ENCODE measurements at places on chromosomes 1 and 21.
A peak's percentile ranks its signal among the peaks of the same experiment; 100 is the strongest.

GRCh38 chr1:110283677-110284076 is 55.5 kb upstream of the RBM15 start:
- DNase-seq: no peak

DNA sequence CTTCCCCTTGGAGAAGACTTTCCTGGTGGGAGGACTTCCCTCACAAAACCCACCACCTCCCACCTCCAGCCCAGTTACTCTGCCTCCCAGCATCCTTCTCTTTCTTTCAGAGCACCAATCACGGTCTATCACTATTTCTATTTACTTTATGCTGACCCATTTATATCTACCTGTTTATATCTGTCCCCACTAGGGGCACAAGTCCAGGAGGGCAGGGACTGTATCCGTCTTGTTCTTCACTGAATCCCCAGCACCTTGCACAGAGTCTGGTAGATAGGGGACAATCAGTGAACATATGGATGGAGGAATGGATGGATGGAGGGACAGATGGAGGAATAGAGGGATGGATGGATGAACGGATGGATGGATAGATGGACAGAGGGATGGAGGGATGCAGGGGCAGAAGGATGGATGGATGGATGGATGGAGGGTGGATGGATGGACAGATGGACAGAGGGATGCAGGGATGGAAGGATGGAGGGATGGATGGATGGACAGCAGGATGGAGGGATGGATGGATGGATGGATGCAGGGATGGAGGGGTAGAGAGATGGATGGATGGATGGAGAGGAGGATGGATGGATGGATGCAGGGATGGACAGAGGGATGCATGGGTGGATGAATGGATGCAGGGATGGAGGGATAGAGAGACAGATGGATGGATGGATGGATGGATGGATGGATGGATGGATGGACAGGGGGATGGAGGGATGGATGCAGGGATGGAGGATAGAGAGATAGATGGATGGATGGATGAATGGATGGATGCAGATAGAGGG is 5.5 kb downstream of the C1QB start:
- no peak for DNase-seq

DNA sequence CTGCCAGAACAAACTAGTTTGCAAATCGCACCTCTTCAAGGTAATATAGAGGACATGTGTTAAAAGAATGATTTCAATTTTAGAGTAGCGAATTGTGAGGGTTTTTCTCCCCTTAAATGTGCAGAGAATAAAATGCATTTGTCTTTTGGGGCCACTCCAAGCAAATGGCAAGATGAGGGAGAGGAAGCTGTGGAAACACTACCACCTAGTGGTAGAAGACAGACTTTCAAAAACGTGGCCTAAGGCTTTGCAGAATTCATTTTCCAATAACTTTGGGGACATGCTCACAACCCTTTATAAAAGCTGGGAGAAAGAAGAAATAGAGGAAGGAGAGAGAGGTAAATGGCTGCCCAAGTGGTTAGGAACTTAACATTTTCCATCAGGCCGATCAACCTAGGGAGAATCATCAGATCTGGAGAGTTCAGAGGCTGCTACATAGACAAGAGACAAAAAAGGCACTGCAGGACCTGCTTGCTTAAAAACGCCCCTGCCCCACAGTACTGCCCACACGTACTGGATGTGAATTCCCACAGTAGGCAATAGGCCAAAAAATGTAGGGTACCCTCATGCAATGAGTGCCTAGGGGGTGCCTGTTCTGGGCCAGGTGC is 15.7 kb upstream of the RCAN1 start:
- DNase-seq: no peak

GRCh38 chr1:107787299-107787698 is 177.7 kb downstream of the VAV3 start:
- no peak for DNase-seq

DNA sequence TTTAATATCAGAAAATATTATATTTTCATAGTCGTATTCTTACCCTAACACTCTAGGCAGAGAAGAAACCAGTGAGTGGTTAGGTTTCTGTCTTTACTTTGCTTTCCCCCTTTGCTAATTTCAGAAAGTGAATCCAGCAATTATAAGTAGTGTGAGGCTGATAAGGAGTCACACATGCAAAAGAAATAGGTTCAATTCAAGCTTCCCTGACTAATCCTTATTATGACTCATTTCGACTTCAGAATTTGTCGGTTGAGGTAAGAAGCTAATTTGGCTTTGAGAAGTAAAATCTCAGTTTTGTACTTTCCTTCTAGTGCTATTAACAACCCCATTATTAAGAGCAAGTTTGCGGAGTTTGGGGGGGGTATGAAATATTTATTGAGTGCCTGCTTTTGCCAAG is 22.4 kb downstream of the ESRRG start:
- no peak for DNase-seq

DNA sequence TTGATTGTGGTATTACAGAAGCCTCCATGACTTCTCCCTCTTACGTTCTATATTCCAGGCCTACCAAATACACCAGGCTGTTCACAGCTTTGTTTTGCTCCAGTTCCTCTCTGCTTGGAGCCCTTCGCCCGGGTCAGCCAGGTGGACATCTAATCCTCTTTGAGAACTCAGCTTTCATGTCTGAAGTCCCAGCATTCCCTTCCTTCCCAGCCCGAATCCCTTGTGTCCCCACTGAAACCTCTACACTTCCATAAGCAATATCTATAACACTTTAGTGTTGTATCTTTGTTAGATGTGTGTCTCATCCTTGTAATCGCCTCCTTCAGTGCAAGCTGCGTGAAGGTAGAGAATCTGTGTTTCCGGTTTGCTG is 1.9 kb downstream of the RNF11 start:
- DNase-seq: no peak

GRCh38 chr1:160108888-160109662 is 6.5 kb upstream of the ATP1A2 start:
- peak; percentile 28 for DNase-seq

GRCh38 chr1:85202092-85202863 is 1.5 kb upstream of the SYDE2 start:
- no peak for DNase-seq

GRCh38 chr21:45747233-45747766 is 103.8 kb downstream of the PCBP3 start:
- DNase-seq: no peak

DNA sequence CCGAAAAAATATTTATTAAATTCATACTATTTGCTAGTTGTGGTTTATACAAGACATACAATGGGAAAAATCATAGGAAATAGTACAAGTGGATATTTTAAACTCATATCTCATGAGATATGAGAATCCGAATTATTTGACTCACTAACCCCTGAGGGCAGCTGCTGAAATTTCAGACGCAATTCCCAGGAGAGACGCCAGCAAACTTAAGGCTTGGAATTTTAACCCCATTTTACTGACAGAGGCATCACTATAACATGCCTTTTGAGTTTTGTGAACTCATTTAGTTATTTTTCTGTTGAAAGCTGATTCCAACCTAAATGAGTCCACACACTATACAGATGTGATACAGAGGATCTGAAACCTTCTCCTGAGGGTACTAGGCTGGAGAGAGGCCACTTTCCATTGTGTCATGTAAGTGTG is 5.9 kb upstream of the MROH9 start:
- DNase-seq: no peak

- DNase-seq: no peak
Measured at GRCh38 chr1:206895325-206895724, 1.9 kb upstream of the IL24 start.

DNA sequence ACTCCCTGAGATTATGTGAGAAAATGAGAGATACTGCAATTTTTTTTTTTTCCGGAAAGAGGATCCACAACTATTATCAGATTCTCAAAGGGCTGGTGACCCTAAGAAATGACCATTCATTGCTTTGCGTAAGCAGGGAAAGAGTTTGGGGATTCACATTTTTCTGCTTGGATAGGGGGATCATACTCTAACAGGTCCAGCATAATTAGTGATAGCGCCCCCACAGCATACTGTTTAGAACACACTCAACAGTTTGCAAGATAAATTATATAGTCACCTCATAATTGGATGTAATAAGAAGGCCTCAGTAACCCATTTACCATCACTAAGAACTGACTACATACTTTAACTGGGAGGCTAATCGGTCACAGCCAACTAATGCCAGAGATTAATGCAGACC is 1.9 kb downstream of the CCT3 start:
- DNase-seq: no peak

- no peak for DNase-seq
Measured at GRCh38 chr1:94309216-94309615, 71.8 kb upstream of the ARHGAP29 start.

- no peak for DNase-seq
Measured at GRCh38 chr1:186503190-186503589, 42.3 kb upstream of the PDC start.

GRCh38 chr1:13723810-13724209 is 23.8 kb downstream of the PRDM2 start:
- DNase-seq: no peak

- no peak for DNase-seq
Measured at GRCh38 chr1:47872886-47873285, 124.3 kb downstream of the TRABD2B start.

GRCh38 chr21:45074048-45074817 is at the start of gene ADARB1:
ADARB1 (plus strand) TSS chr21:45074580; CDS start chr21:45171657, 97,077 bp downstream.
- DNase-seq: peak; percentile 33

DNA sequence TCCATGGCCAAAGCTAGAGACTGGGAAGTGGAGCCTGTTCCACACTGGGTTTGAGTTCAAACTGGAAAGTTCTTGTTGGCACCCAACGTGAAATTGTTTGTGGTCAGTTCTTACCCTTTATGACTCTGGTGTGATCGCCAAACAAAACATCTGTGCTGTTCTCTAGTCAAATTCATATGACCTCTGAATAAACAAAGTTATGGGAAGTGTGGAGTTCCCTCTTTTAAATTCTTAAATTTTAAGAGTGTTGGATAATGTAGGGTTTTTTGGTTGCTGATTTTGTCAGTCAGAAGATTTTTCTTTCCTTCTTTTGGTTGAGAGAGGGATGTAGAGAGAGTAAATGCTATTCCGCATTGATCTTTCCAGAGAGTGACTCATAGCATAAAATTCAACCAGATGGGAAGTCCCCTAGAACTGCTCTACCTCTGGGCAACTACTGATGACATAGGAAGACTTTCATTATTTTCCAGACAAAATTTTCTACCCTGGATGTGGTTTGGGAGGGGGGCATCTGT is 36.4 kb downstream of the CHML start:
- DNase-seq: no peak

- DNase-seq: no peak
Measured at GRCh38 chr1:70896224-70896623, 151.4 kb downstream of the PTGER3 start.

GRCh38 chr1:40638097-40639036 is 27.1 kb downstream of the RIMS3 start:
- DNase-seq: no peak

GRCh38 chr1:156571261-156571852 is 1.0 kb downstream of the IQGAP3 start:
- no peak for DNase-seq

GRCh38 chr1:208640295-208640694 is 396.1 kb upstream of the PLXNA2 start:
- DNase-seq: no peak

GRCh38 chr1:118744420-118744819 is 243.7 kb downstream of the TBX15 start:
- no peak for DNase-seq

DNA sequence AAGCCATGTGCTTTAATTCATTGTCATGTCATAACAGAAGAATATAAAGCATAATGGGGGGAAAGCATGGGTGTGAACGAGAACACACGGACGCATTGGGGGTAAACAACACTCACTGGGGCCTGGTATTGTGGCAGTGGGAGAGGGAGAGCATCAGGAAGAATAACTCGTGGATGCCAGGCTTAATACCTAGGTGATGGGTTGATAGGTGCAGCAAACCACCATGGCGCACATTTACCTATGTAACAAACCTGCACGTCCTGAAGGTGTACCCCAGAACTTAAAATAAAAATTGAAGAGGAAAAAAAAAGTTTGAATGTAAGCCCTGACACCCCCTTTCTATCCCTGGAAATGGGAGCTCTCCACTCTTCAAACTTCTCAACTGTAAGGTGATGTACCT is 34.9 kb upstream of the CACHD1 start:
- DNase-seq: no peak

GRCh38 chr21:33434770-33435360 is 31.7 kb downstream of the IFNGR2 start:
- DNase-seq: no peak

- DNase-seq: no peak
Measured at GRCh38 chr1:110956586-110956985, 7.1 kb downstream of the LRIF1 start.

- no peak for DNase-seq
Measured at GRCh38 chr1:115837740-115838421, 3.0 kb downstream of the NHLH2 start.
